ENCODE measurements at places on chromosomes 4 and X.

DNA sequence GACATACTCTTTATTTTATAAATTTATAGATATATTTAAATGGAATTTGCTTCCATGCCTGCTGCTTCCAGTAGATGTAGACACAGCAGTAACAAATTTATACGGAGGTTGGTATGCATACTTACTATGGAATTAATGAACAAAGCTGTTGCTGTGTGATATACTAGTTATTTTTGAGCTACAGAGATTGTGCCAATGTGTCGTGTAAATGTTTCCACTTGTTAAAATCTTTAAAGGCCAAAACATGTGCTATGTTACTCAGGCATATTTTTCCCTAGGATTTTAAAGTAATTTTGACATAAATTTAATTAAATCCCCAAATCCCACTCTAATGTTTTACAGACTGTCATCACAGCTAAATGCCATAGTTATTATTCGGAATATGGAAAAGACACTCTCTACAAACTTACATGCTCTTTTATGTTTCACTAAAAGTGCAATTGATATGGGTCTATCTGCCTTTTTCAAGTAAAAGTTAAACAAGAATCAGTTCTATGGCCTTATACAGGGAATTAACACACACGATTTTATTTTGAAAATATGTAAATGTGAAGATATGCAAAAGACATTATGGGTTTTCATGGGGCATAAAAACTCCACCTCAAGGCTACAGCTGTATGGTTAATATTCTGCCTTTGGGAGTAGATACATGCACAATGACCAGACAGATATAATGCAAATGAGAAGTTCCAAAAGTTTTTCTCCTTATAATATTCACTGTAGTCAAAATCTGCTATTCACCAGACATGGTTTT lies 256.8 kb downstream of the FSTL5 start:
- no peak for DNase-seq

- peak; percentile 44 for DNase-seq
Measured at GRCh38 chrX:72245461-72246089, 6.7 kb upstream of the ERCC6L start.

DNA sequence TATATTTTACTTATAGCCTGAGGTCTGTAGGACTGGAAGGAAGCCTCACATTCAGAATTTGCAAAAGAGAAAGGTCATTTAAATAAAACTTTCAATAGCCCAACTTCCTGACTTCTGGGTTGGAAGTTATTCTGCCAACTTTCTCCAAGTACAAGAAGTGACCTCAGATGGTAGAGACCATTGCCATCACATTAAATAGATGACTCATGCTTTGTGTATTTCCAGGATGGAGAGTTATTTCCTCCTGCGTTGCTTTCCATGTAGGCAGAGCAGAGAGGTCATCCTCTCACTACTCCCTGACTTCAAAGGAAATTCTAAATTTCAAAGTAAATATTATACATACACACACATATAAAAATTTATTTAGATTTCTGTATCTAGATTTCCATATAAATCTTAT lies 73.0 kb upstream of the NR3C2 start:
- DNase-seq, result no peak

DNA sequence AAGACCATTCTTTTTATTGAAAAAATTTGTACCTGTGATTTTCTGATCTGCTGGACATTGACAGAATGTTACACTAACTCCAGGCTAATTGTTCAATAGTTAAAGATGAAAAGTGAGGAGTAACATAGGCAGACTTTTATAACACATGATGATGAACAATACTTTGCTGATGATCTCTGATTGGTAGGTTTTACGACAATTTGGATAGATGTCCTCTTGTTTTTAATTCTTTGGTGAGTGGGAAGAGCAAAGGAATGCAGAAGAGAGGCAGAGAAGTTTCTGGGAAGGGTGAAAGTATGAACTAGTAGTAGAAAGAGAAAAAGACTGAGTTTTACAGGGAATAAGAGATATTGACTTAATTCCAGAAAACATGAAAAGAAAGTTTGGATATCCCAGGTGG lies 267.3 kb upstream of the HAND2 start:
- DNase-seq, result no peak

GRCh38 chr4:27176400-27176799 lies 315.8 kb downstream of the STIM2 start:
- DNase-seq, result no peak

DNA sequence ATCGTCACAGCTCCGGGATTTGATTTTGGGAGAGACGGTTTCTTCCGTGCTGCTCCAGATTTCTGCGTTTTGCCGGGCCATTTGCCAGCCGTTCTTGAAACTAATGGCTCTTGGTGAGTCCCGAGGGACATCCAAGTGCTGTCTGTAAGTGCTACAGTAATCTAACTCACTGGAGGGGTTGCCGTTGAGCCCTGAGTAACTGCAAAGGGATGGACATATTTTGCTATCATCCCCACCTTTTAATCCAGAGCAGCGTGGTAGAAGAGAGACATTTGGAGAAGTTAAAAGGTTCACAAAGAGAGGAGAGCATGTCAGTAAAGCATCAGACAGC lies 88.9 kb upstream of the PDLIM3 start:
- no peak for DNase-seq

GRCh38 chrX:29299684-29300083 lies 712.4 kb downstream of the IL1RAPL1 start:
- no peak for DNase-seq

DNA sequence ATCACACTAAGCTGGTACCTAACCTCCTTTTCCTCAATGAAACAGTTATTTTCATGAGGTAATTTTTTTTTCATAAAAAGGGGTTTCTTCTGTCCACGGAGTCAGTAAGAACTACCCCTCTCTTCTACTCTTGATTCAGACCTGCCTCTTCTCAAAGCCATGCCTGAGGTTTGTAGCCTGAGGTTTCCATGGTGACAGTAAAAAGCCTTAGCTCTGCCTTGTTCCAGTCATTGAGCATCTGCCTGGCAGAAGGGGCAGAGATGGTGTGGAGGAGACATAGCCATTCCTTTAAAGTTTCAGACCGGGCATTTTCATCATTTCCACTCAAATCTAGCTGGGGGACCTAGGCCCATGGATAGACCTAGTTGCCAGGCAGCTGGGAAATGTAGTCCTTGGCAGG lies 135.5 kb downstream of the REPS2 start:
- DNase-seq, result no peak

DNA sequence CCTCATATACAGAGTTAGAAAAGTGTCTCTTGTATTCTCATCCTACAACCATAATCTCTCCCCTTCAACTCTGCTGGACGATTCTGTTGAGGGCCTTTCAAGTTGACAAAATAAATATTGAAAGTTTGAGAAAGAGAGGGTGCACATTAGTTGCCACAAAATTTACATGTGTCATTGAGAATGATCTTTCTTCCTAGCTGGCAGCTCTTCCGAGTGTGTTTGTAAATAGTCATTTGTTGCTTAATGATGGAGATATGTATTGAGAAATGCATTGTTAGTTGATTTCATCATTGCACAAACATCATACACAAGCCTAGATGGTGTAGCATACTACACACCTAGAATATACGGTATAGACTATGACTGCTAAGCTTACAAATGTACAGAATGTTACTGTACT lies 632.8 kb upstream of the AMOT start:
- no peak for DNase-seq

- no peak for DNase-seq
Measured at GRCh38 chr4:8151165-8151650, 7.4 kb downstream of the ABLIM2 start.

GRCh38 chrX:107738272-107738671 lies 37.3 kb downstream of the TSC22D3 start:
- DNase-seq, result no peak

- no peak for DNase-seq
Measured at GRCh38 chr4:54197926-54198325, 31.2 kb upstream of the PDGFRA start.

DNA sequence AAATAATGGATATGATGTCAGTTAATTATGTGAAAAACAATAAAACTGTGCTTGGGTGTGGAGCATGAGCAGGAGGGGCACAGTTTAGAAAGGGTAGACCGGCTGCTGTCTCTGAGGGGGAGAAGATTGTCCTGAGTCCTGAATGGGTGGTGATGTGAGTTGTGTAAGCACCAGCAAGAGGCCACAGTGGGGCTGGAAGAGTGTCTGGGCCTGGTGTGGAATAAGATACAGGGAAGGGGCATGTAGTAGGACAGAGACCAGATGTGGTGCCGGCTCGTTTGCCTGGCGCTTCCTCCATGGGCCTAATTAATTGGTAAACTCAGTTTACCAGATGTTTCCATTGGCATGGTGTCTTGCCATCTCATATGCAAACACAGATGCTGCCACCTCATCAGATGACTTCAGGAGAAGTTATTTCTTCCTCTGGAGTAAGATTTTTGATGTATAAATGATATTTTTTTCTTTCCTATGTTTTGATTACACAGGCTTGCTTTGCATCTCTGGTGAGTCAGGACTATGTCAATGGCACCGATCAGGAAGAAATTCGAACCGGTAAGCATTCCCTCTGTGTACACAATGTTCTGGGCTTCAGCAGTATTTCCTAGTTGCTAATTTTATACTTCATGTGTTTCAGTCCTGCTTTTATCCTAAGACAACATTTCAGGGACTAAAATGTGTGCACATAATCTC lies 5.1 kb downstream of the MED28 start:
- DNase-seq, result no peak

- no peak for DNase-seq
Measured at GRCh38 chr4:80710748-80711451, 319.6 kb upstream of the BMP3 start.

- no peak for DNase-seq
Measured at GRCh38 chr4:99457676-99458075, 22.5 kb upstream of the ADH7 start.

GRCh38 chr4:176959980-176960379 lies 167.3 kb upstream of the VEGFC start:
- no peak for DNase-seq

DNA sequence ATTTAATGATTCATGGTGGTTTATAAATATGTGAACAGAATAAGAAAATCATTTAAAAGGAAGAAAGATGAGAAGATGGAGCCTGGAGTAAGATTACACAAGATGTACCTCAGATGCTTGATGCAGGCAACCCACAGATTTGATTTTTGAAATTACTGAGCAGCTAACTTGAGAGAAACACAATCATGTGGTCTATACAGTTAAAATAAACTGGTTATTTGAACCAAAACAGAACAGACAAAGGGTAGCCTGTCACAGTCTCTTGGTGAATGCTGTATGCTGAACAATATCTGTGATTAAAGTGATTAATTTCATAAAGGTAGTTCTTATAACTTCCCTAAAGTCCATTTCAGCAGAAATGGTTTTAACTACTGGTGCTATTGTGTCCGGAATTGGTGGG lies 4.2 kb downstream of the PI4K2B start:
- DNase-seq, result no peak

- no peak for DNase-seq
Measured at GRCh38 chrX:72003811-72004750, 93.4 kb downstream of the NHSL2 start.

DNA sequence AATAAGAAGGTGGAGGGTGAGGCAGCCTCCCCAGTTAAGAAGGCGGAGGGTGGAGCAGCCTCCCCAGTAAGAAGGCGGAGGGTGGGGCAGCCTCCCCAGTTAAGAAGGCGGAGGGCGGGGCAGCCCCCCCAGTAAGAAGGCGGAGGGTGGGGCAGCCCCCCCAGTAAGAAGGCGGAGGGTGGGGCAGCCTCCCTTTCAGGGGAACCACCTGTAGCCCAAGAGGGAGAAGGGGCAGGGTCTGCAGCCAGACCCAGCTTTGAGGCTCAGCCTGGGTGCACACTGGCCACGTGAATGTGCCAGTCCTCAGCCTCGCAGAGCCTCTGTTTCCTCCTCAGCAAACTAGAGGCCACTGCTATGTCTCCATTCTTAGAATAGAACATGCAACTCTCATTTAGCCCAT lies 52.6 kb downstream of the HMX1 start:
- DNase-seq, result no peak

DNA sequence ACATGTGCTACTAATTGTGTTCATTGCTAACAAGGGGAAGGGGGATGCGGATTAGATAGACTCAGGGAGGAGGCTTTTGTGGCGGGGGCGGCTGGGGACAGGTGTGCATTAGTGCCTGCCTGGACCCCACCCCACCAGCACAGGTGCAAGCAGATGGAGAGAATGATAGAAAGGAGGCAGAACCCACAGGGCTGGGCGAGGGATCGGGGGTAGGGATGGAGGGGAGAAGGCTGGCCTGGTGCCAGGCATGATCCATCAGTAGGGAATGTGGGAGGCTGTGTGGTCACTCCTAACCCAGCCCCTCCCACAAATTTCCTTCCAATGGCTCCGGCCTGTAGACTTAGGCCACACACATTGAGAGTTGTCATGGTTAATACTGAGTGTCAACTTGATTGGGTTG lies 30.5 kb upstream of the CRMP1 start:
- DNase-seq, result no peak

GRCh38 chr4:7650606-7651385 lies 216.1 kb upstream of the PSAPL1 start:
- DNase-seq, result peak; percentile 47

GRCh38 chr4:124748965-124749364 lies 36.4 kb upstream of the ANKRD50 start:
- no peak for DNase-seq

GRCh38 chr4:185039508-185040273 lies 21.4 kb downstream of the HELT start:
- peak; percentile 23 for DNase-seq

GRCh38 chr4:173360587-173361221 lies 10.1 kb upstream of the SAP30 start:
- DNase-seq, result no peak

DNA sequence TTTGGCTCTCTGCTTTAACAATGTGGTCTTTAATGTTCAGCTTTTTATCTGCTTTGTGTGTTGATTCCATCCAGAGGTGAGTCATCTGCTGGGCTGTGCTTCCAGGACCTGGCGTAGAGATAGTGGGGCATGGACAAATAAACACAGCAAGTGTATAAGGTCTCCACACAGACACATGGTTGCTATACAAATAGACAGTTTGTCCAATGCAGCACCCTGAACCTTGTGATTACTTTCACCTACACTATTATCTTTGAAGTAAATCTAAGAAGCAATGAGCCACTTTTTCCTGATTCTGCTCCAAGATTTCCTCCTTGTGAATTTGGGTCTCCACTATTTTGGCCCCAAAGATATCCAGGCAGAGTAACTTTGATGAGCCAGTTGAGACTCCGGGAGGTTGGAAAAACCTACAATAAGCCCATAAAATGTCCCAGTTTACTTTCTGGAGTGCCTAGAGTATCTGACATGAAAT lies 12.1 kb downstream of the PPARGC1A start:
- DNase-seq, result no peak

DNA sequence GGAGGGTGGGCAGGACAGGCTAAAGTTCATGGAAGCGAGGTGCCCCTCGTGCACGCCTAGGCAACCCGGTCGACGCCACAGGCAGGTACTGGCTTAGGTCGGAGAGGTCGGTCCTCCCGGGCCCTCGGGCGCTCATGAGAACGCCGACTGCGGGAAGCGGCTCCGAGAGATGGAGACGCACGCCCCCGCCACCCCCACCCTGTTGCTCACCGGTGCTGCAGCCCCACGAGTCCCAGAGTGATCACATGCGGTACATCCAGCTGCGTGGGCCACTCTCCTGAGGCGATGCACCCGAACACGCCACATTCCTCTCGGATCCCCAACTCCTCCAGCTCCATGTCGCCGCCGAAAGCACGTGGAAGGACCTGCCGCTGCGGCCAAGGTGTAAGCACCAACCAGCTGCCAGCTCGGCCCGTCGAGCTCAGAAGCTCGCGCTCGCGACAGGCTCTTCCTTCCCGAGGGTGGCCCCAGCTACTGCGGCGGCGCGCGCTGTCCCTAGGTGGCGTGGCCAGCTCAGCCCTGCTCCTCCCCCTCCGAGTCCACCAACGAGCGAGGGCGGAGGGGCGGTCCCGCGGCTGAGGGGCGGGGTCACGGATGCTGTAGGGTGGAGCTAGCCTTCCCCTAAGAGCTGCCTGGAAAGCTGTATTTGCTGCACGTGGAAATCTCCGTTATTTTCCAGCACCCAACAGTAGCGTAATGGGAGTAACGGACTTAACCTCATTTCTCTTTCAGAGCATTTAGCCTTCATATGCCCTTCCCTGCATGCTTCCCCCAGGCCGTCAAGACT lies at the start of gene PPAT:
Gene PPAT (minus strand): TSS at position 476 of the 787 bp plus-strand sequence. CDS start 138 bp downstream, at position 338.
- peak; percentile 77 for DNase-seq

Data from H54 (cell line).